ENCODE measurements at places on chromosomes 12 and 14.

GRCh38 chr14:97851428-97851995, 1054.3 kb downstream of the VRK1 start:
- DNase-seq: no peak

DNA sequence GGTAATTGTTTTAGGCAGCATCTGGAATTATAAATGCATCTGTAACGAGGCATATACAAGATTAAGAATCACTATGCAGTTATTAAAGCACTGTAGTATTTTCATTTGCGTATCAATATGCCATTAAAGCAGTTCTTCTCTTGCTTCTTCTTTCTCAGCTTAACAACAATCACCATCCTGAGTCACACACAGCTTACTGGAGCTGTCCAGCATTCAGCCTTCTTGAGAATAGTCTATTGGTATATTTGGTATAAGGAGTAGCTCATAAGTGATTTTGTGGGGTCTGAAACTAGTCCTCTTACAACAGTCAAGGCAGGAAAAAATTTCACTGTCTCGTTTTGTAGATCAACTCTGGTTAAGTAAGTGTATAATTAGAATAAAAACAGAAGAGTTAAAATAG, 523.0 kb upstream of the FOXG1 start:
- no peak for DNase-seq

- DNase-seq: no peak
These were observed 104.6 kb downstream of the DAAM1 start for GRCh38 chr14:59292921-59293534.

DNA sequence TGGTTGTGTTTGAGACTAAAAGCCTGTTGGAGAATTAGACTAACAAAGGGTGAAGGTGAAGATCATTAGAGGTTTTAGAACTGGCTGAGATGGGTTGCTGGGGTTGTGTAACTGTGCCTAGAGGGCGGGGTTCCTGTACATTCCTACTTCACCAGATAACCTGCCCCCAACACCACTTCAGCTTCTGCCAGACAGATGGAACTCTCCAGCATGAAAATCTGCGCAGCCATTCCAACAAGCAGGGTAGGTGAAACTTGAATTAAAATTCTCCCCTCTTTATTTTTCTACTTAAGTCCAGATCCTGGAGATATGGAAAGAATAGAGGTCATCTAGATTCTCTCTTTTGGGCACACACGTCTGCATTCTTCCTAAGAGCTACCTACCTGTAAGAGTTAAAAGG, 6.0 kb downstream of the FOXG1 start:
- no peak for DNase-seq

GRCh38 chr14:99706107-99706900, 22.2 kb downstream of the CYP46A1 start:
- no peak for DNase-seq

DNA sequence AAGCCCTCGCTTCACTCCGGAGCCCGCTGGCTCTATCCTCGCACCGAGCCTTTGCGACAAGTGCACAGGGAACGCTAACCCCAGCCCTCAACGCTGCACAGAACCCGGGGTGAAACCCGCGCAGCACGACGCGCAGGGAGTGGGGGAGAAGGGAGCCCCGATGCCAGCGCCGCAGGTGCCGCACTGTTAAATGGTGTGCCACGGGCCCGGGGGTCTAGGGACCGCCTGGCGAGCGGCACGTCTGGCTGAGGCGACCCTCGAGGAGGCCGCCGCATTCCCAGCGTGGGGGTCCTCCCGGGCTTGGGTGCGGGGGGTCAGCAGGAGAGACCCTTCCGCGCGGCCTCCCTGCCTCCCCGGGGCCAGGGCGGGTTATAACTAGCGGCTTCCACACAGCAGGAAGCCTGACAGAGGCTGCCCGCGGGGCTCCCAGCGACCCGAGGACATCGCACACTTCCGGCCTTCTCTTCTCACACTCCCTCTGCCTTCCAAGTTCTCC, 23.8 kb upstream of the LRTM2 start:
- no peak for DNase-seq

GRCh38 chr14:21201732-21202462, 46.0 kb upstream of the OR5AU1 start:
- DNase-seq: no peak

DNA sequence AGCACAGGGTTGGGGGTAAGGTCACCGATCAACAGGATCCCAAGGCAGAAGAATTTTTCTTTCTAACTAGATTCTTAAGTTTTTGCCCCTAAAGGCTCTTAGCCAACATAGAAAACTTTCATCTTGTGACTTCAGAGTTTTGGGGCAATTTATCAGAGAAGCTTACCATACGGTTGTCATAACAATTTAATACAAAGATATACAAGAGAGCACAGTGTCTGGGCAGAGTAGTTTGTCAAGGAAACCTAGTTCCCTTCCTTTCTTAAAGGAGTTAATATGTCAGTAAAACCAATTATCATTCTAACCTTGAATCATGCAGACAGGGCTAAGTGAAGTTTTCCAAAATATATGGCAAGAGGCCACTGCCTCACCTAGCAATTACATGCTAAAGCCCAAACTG, 18.4 kb downstream of the NR2C1 start:
- DNase-seq: no peak

DNA sequence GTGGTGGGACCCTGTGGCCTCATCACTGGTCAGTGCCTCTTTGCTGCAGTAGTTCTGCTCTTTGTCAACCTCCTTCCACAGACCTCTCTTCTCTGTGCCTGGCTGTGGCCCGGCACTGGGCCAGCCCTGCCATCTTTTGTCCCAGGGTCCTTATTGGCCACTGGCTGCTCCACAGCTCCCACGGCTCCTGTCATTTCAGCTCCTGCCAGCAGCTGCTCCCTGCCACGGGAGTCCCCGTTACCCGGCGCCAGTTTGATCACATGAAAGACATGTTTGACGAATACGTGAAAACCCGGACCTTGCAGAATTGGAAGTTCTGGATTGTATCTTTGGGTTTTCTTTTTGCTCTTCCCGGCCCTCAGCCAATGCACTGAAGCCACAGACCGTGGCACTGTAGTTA, 35.4 kb downstream of the IL31 start:
- DNase-seq: no peak

GRCh38 chr12:53824001-53824712, 72.4 kb upstream of the CISTR start:
- DNase-seq: no peak

DNA sequence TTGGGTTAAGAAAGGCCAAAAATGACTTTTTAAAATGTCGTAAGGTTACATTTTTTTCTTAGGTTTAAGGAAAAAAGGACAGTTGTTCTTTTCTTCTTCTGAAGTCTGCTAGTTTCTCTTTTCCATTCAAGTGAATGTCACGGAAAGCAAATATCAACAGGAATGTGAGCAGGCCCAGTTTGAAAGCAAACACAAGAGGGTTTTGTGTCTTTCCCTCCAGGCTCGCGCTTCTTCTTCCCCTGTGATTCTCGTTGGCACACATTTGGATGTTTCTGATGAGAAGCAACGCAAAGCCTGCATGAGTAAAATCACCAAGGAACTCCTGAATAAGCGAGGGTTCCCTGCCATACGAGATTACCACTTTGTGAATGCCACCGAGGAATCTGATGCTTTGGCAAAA, 85.4 kb downstream of the LRRK2 start:
- no peak for DNase-seq

- no peak for DNase-seq
These were observed 401.7 kb downstream of the TRHDE start for GRCh38 chr12:72673853-72674252.

- DNase-seq: no peak
These were observed 6.1 kb downstream of the CHD8 start for GRCh38 chr14:21449899-21450216.

DNA sequence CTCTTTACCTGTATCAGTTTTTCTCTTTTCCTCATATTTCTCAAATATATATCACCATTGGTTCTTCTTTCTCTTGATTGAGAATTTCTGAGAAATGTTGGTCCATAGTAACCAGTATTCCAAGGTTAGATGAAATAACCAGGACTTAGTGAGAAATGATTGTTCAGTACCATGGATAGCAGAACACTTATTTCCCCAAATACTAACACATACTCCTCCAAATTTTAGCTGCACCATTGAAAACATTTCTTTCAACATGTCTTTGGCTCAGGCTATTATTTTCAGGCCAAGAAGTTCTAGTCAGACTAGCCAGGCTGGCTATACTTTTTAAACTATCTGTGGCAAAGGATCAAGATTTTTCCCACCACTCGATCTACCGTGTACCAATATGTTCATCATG, 113.3 kb downstream of the PTPRO start:
- no peak for DNase-seq

- no peak for DNase-seq
These were observed 1124.1 kb downstream of the VRK1 start for GRCh38 chr14:97921296-97921695.

GRCh38 chr14:102525219-102525928, 15.8 kb upstream of the ANKRD9 start:
- peak; percentile 91 for DNase-seq

- no peak for DNase-seq
These were observed 1883.7 kb upstream of the FLRT2 start for GRCh38 chr14:83646228-83646627.

DNA sequence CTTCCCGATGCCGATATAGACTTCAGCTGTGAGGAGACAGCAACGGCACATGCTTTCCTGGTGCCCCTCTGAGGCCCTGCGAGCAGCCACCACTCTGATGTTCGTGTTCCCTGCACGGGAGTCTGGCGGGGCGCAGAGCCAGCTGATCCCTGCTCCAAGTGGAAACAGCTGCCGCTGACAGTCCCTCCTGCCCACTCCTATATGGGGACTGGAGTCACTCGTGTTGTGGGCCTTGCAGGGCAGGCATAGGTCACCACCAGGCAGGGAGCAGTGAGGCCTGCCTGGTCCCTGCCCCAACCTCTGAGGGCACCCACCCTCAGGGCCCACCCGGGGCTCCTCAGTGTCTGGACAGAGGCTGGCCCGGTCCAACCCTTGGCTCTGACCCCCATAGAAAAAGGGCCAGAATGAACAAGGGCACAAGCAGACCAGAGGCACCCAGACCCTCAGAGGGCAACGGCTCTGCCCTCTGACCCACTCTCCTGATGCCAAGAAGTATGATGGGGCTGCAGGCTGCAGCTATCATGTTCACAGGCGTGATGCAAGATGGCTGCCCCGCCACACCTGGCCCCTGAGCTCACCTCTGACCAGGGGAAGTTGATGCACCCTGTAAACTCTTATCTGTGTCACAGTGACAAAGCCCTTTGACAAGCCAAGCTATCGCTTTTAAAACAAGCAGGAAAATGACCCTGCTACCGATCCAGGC, 181.6 kb downstream of the CALM1 start:
- no peak for DNase-seq

DNA sequence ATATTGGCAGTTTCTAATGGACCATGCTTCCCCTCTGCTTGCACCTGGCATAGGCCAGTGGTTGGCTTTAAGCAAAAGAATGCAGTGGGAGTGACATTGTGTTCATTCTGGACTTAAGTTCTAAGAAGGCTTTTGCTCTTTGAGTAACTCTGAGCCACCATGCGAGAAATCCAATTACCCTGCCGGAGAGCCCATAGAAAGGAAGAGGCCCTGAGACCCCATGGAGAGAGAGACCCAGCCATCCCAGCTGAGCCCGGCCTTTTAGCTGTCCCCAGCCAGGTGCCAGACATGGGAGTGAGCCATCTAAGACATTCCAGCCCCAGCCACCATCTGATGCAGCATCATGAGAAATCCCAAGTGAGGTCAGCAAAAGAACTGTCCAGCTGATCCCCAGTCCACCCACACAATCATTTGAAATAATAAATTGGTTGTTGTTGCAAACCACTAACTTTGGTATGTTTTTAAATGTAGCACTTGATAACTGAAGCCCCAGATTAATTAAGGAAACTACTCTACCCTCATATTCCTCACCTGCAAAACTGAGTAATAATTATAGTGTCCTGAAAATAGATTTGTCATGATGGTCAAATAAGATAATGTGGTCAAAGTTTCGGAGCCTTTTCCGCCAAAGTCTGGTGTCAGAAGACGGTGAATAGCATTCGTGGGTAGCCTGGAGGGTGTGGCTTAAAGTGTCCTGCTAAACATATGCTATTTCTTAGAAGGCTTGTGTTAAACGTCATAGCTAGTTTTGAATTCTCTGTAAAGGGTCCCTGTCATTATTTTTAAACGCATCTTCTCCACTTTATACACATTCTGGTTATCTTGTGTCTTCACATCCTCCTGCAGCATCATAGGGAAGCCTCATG, 166.6 kb upstream of the PELI2 start:
- DNase-seq: no peak

DNA sequence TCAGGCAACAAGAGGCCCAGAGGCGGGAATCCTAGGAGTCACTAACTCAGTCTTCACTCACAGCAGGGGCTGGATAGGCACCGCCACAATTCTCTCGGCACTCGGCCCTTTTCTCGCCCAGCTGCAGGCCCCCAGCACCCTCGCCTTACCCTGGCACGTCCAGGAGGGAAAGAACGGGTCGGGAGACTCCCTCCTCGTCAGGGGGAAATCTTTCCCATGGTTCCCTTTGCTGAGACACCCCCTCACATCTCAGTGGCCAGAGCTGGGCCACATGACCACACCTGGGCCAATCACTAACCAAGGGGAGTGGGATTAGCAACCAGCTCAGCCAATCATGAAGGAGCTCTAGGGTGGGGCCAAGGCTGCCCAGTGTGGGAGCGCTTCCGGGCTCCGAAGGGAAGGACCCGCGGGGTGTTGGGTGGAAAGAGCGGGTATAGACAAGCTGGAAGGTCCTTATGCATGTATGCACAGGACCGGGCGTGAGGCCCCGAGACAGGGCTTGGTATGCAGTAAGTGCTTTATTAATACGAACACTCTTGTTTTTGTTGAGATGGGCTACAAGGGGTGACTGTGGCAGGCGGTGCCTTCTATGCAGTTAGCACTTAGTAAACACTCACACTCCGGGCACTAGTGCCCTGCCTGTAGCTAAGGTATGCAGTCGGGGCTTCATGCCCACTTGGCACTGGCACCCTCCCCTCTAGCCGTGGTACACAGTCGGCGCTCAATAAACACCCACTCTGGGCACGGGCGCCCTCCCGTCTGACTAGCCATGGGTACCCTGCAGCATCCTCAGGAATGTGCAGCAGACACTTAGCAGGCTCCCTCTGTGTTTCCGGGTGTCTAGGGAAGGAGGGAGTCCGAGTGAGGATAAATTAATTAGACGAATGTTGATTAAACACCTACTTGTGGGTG, 40.3 kb downstream of the ADGRD1 start:
- DNase-seq: no peak

GRCh38 chr14:106879241-106879640, 1352.9 kb downstream of the TMEM121 start:
- DNase-seq: no peak

DNA sequence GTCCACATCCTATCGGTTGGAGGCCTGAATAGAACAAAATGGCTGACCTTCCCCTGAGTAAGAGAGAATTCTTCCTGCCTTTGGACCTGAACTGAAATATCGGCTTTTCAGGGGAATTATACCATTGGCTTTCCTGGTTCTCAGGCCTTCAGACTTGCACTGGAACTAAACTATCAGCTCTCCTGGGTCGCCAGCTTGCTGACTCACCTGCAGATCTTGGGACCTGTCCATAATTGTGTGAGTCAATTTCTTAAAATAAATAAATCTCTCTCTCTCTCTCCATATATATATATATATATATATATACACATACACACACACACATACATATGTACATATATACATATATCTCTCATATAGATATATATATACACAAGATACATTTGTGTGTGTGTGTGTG, 41.6 kb downstream of the KCNK10 start:
- no peak for DNase-seq
